Activated naive CD8-positive, alpha-beta T cell treated with anti-CD3 and anti-CD28 coated beads for 36 hours (primary cell): ENCODE measurements at places on chromosomes 2 and 18. TPM values are rescaled to one million over a fixed set of nuclear protein-coding genes. Genes with fewer than 3 reads are reported as not detected.

- DNase-seq: no peak
These were observed 129.7 kb upstream of the MYCN start for GRCh38 chr2:15810477-15811150.

DNA sequence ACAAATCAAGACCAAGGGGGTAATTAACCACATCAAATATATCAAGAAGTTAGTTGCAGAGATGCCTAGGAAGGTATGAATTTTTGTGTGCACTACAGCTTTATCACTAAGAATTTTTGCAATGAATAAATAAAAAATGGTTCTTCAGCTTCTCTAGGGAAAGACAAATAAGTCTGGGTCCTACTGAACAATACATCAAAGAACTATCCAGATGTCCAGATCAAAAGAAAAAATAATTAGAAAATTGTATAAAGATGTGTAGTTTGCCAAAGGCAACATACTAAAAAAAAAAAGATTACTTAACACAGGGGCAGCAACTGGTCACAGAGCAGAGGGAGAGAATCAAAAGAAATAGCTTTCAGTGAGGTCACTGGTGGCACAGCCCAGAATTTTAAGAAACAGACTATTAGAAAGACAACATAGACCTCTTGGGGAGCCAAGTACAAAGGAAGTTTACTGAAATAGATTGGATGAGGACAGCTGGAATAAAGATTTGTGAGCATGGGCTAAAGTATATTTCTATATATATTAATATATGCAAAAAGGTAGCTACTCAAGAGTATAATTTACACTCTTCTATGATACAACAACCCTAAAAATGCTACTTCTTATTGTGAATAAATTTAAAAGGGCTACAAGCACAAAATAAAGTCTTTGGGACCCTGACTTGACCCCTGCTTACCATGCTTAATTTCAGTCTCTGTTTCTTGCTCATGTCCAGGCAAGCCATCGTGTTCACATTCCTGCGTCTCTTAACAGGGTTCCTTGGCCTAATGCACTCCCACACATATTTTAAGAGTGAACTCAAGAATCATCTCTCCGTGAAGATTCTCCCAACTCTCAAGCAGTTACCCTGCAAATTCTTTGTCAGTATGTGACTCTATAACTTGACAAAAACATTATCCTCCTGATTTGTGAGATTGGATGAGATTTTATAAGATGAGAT is 99.0 kb upstream of the GRB14 start:
- DNase-seq: no peak

- DNase-seq: no peak
These were observed 401.6 kb upstream of the TNP1 start for GRCh38 chr2:217261452-217261851.

- no peak for DNase-seq
These were observed 158.6 kb downstream of the ZNF804A start for GRCh38 chr2:184756885-184757284.

DNA sequence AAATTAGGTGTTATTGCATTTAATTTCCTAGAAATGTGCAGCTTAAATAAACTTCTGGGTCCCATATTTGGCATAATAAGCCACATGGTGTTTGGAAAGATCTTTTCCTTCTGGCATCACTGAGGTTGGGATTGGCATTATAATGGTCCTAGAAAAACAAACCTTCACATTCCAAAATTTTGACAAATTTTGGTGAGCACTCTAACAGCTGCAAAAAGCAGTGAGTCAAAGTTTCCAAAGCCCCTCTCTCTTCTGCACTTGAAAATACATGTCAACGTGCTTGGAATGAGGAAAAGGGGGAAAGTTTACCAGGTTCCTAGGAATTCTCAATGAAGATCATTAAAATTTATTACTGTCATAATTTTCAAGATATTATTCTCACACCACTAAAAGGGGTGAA is 77.8 kb upstream of the STK17B start:
- no peak for DNase-seq

GRCh38 chr2:55838653-55839052 is 84.9 kb downstream of the EFEMP1 start:
- no peak for DNase-seq

- DNase-seq: no peak
These were observed 664 bp downstream of the CCT4 start for GRCh38 chr2:61887717-61888266.

- no peak for DNase-seq
These were observed 11.4 kb upstream of the SMIM21 start for GRCh38 chr18:75438891-75439290.

DNA sequence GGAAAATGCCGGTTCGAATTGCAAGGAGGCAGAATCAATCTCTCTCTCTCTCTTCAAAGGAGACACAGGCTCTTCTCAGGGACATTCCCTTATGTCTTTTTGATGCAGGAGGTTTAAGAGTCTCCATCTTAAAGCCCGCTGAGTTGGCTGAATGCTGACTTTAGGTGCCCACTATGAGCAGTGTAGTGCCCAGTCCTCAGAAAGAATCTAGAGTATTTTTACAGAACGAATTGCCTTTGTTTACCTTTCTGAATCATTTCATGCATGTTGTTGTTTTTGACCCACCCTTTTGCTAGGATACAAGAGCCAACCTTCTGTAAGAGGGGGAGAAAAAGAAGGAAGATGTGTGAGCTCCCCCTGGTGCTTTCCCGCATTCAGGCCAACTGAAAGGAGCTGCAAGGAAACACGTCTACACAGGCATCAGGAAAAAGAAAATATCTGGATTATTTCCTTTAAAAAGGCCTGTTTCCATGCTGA is 193.5 kb upstream of the TCF4 start:
- no peak for DNase-seq

DNA sequence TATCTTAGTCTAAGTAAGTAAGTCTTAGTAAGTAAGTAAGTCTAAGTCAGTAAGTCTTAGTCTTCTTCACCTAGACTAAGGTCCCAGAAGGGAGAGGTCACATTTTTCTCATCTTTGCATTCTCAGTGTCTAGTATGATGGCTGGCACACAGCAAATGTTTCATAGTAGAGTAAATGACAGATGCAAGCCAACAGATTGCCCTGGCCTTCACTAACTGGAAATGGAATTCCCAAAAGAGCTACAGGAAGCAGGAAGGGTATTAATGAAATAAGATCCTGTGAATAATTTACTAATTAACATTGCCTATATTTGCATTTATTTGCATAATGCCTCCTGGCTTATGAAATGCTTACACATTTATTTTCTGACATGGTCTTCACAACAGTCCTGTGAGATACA is 221.6 kb downstream of the RAD51AP2 start:
- DNase-seq: no peak

- DNase-seq: no peak
These were observed 7.2 kb downstream of the ALKAL2 start for GRCh38 chr2:280650-281110.

DNA sequence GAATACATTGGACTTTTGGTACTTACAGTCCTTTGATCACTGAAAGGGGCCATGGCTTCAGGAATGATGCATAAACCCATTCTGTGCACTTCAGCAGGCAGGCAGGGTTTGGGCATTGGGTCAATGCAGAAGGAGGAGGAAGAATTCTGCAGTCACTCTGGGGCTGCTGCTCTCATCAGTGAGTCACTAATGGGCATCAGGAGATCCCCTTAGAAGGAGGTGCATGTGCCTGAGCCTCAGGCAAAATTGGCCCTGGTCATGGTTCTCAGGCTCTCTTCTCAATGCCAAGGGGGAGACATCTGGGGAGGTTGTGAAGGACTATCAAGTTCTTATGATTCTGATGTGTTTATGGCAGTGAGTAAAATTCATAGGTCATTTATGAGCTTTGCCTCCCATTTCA is 52.0 kb upstream of the TNP1 start:
- DNase-seq: no peak

- peak; percentile 26 for DNase-seq
These were observed 579 bp upstream of the EMX1 start for GRCh38 chr2:72916743-72917137.

DNA sequence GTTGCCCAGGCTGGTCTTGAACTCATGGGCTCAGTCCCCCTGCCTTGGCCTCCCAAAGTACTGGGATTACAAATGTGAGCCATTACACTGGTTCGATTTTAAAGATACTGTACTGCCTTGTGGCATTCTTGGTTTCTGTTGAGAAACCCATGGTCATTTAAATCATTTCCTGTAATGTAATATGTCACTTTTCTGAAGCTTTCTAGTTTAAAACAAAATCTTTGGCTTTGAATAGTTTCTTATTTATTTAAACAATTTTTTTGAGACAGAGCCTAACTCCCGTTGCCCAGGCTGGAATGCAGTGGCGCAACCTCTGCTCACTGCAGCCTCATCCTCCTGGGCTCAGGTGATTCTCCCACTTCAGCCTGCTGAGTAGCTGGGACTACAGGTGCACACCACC is 8.9 kb downstream of the ZNF512 start:
- DNase-seq: no peak

Gene CYP27C1
- not detected for total RNA-seq

Gene SERPINB5
- total RNA-seq: not detected

Gene OXER1
- total RNA-seq: 0.16 TPM

Gene PROKR1
- total RNA-seq: 0.52 TPM

Gene LRP1B
- not detected for total RNA-seq

Gene GPATCH11
- total RNA-seq: 14.6 TPM

Gene DYSF
- 4.3 TPM for total RNA-seq

Gene PTPN4
- total RNA-seq: 34.7 TPM

Gene PDE1A
- total RNA-seq: not detected
